ENCODE measurements at places on chromosomes 2 and 18. TPM values are rescaled to one million over a fixed set of nuclear protein-coding genes. Genes with fewer than 3 reads are reported as not detected.

The KCNJ3 gene
- total RNA-seq: not detected

The TLX2 gene
- 0.31 TPM for total RNA-seq

The EEF1B2 gene
- total RNA-seq: 994 TPM

The NEB gene
- total RNA-seq: 0.35 TPM

The PSMA8 gene
- total RNA-seq: not detected

The VAMP8 gene
- total RNA-seq: 18.2 TPM

The TRMT61B gene
- 15.2 TPM for total RNA-seq

The TMEM237 gene
- 21.5 TPM for total RNA-seq

The PMAIP1 gene
- total RNA-seq: 13.7 TPM

The ANKRD30BL gene
- not detected for total RNA-seq

The MYOM1 gene
- 0.13 TPM for total RNA-seq

Measured in A549 treated with dexamethasone at 1 μM for 4 hours (cell line).